Right renal cortex interstitium (tissue), 3 donors: ENCODE measurements at places on chromosomes 7 and 10. TPM values are rescaled to one million over a fixed set of nuclear protein-coding genes. Genes with fewer than 3 reads are reported as not detected.

GRCh38 chr7:47557694-47558670 is 23.9 kb downstream of the TNS3 start:
- DNase-seq = no peak

GRCh38 chr7:41169317-41169716 is 533.6 kb downstream of the INHBA start:
- DNase-seq = no peak

TFEC gene
- 34.3 TPM for polyA plus RNA-seq

- no peak for DNase-seq
Measured at GRCh38 chr10:126841341-126841895, 63.8 kb upstream of the DOCK1 start.

GRCh38 chr10:83371696-83372490 is 767.4 kb upstream of the GHITM start:
- no peak for DNase-seq

MACROH2A2 gene
- 80.5 TPM for polyA plus RNA-seq

DNA sequence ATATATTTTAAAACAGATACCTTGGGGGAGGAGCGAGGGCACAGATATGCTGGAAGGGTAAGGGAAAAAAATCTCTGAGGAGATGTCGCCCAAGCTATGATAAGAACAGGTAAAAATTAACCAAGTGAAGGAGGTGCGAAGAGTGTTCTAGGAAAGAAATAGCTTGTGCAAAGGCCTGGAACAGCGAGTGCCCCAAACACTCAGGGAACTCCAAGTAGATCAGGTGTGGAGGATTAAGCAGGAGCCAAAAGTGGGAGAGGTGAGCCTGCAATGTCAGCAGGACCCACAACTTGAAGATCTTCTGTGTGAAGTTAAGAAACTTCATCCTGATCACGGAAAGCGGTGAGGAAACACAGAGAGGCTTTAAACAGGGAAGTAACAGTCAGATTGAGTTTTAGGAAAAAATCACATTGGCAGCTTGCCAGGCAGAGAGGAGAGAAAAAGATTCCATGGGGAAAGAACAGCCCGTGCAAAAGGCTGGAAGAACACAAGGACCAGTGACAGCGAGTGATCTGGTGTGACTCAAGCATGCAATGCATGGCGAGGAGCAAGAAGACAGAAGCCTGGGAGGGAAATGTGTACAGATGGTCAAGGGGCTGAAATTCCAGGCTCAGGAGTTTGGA is 30.7 kb downstream of the FGF8 start:
- DNase-seq = no peak

ANKRD30A gene
- not detected for polyA plus RNA-seq

GRCh38 chr7:14950013-14950412 is 47.5 kb upstream of the DGKB start:
- DNase-seq = no peak

- DNase-seq = no peak
Measured at GRCh38 chr10:78176320-78177317, 143.0 kb downstream of the RPS24 start.

TMEM236 gene
- 0.26 TPM for polyA plus RNA-seq

- DNase-seq = no peak
Measured at GRCh38 chr7:102272075-102272916, 14.4 kb upstream of the SH2B2 start.

DNA sequence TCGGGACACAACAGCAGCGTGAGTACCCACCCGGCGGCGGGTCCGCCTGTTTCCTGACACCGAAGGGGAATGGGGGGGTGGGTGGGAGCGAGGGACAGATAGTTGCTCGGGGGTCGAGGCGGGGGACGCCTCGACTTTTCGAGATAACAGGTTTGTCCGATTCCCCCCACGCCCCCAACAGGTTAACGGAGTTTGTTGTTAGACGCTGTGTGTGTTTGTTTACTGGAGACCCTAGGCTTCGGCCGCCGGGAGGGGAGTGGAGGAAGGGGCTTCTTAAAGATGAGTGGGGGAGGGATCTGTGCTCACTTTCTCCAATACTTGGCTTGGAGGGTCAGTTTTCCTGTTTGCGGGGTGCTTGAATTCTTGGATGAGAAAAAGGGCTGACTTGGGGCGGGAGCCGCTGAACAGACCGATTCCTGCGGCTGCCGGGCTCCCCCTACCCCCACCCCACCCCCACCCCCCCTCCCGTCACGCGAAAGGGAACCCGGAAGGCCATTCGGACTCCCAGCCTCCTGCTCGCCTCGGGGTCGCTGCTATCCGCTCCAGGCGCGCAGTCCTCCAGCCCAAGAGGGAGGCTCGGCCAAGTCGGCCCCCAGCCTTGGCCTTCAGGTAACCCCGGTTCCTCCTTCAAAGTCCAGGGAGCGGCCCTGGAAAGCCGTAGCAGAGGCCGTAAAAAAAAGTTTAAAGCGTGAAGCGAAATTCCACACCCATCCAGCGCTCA is 1.0 kb downstream of the SORCS3 start:
- no peak for DNase-seq

CHST15 gene
- 19.3 TPM for polyA plus RNA-seq

- no peak for DNase-seq
Measured at GRCh38 chr7:142108728-142109505, 2.6 kb upstream of the MGAM2 start.

DNA sequence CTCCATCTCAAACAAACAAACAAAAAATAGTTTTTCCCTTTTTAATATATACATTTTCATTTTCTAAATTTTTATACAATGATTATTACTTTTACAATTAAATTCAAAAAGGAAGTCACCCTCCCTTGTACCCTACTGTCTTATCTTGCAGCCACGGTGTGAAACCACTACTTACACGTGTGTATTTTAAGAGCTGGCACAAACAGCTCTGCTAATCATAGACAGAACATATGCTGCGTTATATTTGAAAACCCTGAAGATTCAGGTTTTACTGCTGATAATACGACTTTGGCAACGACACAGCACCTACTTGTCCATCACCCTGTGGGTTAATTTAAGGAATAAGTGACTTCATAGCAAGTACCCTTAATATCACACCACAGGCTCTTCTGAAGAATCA is 991 bp downstream of the ANKRD61 start:
- no peak for DNase-seq
